ENCODE measurements at places on chromosomes 4 and X.

GRCh38 chrX:11566173-11566572, 99.5 kb downstream of the ARHGAP6 start:
- DNase-seq: no peak

DNA sequence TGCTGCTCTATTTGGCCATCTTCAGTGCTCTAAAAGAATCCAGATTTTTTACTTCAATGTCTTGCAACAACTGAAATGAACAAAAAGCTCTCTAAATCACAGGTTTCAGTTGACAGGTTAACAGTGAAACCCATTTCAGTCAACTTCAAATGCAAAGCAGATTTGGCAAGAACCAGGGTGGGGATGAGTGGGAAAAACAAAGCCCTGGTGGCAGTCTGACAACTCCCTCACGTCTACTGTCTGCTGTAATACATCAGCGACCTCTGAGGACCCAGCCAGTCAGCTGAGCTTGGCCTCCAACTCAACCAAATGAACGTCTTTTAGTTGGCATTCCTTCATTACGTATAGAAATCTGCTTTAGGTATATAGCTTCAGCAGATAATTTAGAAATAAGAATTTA, 95.8 kb downstream of the COL25A1 start:
- no peak for DNase-seq

- DNase-seq: no peak
Measured at GRCh38 chr4:119550857-119551532, 77.6 kb downstream of the PDE5A start.

- no peak for DNase-seq
Measured at GRCh38 chr4:109989618-109990017, 76.9 kb downstream of the EGF start.

DNA sequence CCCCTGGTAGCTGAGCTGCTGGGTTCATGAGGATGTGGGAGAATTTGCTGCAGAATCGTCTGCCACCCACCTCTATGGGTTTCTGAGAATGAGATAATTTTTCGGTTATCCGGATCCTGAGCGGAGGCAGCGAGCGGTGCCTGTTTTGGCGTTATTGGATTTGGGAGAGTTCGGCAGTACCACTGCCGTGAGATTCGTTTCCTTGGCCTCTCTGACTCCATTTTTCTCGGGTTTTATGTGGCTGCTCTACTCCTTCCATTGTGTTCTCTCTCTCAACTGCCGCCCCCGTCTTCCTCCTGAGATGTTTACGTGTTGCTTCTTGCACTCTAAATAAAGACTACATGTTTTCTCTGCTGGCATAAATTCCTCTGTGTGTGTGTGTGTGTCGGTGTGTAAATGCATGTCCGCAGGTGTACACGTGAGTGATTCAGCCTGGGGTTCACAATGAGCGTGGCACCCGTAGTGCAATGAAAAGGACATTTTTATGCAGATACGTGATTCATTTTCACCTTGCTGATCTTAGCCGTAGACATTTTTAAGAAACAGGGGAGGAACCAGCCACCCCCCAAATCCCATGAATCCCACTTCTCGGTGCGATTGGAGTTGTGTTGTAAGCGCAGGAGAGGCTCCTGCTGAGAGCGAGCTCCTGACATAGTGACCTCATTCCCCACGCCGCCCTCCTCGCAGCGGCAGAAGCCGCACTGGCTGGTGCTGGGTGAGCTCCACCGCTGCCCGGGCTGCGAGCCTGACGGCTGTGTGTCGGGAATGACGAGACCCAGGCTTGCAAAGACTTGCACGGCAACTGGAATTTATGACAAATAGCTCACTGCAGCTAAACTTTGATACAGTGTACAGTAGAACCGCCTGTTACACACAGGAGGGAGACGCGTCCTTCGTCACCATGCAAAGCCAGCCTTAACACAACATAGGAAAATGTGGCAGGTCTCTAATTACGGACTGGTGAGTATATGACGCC, 82.2 kb downstream of the STOX2 start:
- DNase-seq: no peak

- DNase-seq: no peak
Measured at GRCh38 chr4:84710548-84710947, 127.6 kb downstream of the CDS1 start.

GRCh38 chr4:158845311-158846041, 76.7 kb downstream of the FNIP2 start:
- DNase-seq: no peak

GRCh38 chr4:14952352-14952751, 49.9 kb upstream of the CPEB2 start:
- no peak for DNase-seq

DNA sequence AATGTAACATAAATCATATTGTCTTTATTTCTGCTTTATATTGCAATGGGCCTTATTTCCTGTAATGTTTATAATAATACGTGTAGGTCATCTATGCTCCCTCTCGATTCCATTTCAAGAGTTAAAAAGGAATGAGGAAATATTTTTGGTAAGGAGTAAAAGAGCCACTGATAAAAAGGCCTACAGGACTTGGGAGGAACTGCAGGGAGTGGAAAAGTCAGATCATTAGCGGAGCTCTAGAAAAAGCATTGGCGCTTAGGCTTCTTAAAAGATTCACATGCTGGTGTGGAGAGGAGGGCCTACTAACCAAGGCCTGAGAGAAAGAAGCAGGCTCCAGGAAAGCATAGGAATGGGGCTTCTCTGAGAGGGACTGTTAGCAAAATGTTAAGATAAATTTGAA, 82.9 kb upstream of the PNPLA4 start:
- DNase-seq: no peak

- DNase-seq: no peak
Measured at GRCh38 chr4:155079871-155080270, 128.6 kb upstream of the NPY2R start.

GRCh38 chrX:46722742-46723568, 36.0 kb downstream of the SLC9A7 start:
- DNase-seq: no peak

DNA sequence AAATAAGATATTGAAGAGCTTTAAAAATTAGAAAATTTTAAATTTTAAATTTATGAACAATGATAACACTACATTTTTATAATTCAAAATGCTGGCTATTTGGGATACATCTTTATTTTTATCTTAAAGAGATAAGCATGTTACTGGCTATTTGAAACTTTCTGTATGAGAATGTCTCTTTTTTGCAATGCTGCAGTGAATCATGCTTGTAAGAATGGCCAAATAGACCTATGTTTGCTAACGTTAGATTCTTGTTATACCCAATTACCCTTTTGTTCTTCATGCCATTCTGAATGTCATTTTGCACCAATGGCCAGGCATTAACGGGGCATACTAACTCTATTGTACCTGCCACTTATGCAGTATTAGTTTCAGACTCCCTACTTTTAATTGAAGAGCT, 49.5 kb downstream of the SLIT2 start:
- DNase-seq: no peak

GRCh38 chrX:39757971-39758370, 339.8 kb downstream of the BCOR start:
- no peak for DNase-seq

GRCh38 chr4:70859066-70859465, 19.4 kb upstream of the GRSF1 start:
- no peak for DNase-seq

DNA sequence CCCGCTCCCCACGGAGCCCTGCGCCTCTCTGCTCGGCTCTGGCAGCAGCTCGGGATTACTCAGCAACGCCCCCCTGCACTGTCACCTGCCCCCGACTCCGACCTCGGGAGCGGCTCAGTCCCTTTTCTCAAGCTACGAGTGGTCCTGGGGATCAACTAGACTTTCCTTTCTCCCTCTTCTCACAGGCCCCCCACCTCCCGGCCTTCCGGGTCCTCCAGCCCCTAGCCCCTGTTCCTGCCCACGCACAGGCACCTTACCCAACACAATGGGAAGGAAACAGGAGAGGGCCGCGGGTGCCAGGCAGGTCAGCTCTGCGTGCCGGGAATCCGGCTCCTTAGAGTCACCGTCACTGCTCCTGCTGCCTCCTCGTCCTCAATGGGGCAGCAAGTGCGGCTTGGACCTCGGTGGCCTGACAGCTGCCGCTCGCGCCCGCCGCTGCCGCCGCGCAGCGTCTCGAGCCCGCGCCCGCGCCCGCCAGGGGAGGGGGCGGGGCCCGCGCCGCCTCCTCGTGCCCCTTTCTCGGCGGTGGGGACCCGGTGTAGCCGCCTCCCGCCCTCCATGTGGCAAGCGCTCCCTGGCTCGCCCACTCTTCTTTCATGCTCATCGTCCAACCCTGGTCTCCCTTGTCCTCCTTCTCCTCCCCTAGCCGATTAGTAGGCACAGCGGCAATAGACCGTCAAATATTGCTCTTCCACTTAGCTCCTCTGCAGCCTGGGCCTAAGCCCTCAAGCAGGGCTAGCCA, at the start of gene RAB9B:
TSS of gene RAB9B (minus strand) at position 455 of the 742 bp plus-strand sequence. CDS start 6,473 bp downstream, outside the sequence.
- peak; percentile 14 for DNase-seq

GRCh38 chr4:26463386-26463785, 26.9 kb downstream of the CCKAR start:
- no peak for DNase-seq

DNA sequence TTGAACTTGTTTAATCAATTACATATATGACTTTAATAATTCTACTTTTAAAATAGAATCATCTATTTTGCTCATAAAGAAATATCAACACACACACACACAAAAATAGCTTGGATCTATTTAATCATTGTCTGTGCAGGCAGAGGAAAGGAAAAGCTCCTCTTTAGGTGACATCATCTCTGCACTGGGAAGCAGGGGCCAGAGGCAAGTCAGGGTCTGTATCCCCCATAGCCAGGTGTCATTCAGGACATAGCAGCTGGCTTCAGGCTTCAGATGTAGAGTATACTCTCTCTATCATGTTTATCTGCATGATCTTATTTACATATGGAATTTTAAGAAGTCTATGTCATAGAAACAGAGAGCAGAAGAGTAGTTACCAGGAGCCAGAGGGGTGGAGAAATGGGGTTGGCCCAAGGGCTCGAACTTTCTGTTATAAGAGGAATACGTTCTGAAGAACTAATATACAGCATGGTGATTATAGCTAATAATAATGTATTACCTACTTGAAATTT, 110.4 kb upstream of the LDB2 start:
- no peak for DNase-seq

DNA sequence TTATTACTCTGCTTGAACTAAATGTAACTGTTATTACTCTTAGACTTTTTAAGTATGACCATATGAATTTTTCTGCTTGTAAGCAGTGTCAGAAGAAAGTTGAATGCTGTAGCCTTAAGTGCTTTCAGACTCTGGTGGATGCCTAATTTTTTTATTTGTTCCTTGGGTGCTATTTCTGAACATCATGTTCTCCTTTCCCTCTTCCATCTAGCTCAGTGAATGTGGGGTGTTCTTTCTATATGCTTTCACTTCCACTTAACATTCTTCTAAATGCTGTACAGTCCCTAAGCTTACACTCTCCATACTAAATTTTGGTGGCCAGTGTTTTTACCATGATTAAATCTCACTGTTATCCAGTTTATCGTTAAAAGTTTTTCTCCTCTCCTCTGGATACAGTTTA, 3.6 kb downstream of the DCK start:
- DNase-seq: no peak

DNA sequence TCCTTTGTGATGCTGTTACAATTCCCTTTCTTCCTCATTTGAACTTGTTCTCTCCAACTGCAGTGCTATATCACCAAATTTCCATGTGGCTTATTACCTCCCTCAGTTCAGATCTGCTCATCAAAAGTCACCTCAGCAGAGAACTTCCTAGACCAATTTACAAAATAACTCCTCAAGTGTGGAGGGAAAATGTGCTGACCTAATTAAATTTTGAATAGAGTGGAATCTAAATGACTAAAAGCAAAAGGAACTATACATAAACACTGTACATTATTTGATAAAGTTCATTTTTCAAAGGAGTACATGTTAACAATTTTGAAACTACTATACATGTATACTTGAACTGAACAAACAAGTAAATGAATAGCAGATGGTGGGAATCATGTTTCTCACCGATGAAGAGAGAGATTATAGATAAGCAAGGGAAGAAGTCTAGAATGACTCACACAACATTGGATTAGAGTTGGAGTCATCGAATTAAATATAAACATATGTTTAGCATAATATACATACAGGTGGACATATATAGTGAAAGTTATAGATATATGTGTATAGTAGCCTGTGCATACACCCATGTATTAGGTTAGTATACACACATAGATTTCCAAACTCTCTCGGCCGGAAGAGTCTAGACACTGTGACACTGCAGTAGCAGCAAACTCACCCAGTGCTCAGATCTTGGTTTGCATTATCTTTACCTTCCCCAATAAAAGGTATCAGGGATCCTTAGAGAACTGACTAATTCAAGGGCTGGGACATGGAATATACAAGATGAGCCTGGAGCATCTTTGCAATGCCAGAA, 318.7 kb downstream of the PCDH18 start:
- no peak for DNase-seq

- DNase-seq: no peak
Measured at GRCh38 chr4:110638089-110638746, 15.3 kb upstream of the PITX2 start.
